H9 (cell line): ENCODE measurements at places on chromosomes 5 and 9.

DNA sequence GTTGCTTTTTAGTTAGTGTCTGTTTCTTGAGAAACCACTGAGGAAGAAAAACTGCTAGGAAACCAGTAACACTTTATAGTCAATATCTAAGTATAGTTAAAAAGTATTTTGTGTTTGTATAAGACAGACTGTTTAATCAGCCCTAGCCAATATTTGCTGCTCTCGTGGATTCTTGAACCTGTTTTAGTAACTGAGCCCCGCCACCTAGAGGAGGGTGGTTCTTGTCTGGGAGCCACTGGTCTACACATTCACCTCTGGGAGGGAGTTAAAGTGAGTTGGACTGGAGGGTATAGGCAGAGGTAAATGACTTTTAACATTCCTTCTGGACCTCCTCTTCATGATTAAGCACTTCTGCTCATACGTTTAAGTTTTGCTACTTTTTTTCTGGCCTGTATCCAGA, 117.2 kb downstream of the SPATA31D1 start:
- no peak for DNase-seq

- DNase-seq: no peak
Measured at GRCh38 chr5:80254767-80255430, 949 bp downstream of the SERINC5 start.

DNA sequence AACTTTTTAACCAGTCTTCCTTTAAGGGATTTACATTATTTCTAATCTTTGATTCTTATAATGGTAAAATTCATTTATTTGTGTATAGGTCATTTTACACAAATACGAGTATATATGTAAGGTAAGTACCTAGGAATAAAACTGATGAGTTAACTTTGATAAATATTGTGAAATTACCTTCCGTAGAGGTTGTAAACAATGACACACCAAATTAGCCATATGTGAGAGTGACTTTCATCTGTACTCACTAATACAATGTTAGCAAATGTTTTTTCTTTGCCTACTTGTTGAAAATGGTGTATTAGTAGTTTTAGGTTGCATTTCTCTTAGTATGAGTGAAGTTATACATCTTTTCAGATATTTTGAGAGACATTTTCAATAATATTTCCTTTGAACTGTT, 42.6 kb upstream of the TSLP start:
- DNase-seq: no peak

DNA sequence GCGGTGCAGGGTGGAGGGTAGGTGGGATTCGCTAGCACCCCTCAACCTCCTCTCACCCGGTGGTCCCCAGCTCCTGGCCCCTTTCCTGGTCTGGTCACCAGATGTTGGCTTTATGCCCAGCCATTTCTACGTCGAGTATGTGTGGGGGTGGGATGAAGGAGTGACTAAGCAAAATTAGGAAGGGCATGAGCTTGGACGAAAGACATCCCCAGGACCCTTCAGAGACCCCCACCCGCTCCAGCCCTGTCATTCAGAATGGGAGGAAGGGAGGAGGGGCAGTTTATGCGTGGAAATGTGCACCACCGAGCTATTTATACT, 742 bp downstream of the BHMT2 start:
- no peak for DNase-seq

DNA sequence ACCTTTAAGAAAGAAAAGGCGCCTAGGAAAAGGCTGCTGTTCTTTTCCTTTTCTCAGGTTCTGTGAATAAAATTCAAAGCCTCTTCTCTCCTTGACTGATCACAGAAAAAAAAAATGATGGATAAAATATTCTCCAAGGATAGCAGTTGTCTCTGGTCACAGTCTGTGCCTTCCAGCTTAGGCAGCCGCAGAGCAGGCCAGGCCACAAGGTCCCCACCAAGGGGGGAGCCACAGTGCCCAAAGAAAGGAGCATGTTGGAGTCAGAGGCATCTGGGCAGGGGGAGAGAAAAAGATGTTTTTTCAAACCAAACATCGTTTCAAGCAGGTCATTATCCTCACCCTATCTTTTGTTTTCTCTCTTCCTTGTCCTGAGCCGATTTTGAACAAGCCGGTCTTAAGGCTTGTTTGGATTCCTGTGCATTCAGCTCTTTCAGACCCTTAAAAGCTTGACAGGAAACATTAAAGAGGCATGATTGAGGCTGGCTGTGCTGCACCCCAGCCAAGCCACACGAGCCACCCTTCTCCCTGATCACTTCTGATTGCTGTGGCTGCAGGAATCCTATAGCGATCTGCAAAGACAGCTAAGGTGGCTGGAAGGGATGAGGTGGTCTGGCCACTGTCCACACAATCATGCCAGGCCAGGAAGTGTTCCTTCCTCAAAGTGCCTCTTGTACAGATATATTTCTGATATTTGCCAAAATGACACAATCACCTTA, 284.6 kb upstream of the TLE4 start:
- DNase-seq: no peak

DNA sequence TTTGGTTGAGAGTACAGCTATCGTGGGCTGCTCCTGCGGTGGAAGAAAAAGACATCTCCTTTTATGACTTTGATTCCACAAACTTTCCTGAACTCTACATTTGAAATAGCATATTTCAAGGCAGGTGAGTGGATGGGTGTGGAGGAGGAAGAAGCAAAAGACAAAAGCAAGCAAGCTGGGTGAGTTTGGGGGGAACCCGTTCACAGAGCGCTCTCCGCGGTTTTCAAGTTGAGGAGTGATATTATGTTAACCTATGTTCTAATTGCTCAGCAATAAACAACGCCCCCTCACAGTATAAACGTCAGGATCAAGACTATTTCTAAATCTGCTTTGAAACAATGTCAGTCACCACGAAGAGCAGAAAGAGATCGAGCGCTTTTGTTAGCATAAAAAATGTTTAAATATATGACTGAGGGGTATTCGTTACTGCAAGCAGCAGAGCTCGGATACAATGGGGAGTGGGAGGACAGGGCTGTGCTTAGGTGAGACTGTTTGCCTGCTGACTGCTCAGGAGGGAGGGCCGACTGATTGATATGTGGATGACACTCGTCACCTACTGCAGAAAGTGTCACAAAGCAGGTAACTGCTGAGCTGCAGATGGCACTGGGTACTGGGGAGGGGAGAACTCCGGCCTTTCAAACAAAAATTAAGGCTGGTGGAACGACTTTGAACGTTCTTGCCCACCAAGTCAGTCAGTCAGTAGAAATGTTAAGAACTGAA, 236.5 kb downstream of the DRD1 start:
- DNase-seq: no peak

DNA sequence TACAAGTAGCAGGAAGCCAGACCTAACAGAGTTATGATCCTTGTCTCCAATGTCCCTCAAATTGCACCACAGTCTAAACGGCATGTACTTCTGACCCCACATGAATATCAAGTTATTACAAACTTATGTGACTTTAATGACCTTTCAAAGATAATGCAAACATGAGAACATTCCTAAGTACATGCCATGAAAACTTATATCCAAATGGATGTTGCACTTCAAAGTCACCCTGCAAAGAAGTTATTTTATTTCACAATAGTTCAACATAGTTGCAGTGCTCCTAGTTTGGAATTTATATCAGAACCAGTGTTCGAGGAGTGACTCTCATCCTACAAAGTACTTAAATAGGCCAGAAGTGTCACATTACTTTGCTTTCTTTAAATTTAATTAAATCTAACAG, 41.2 kb upstream of the ITGA1 start:
- DNase-seq: no peak

GRCh38 chr9:118963674-118964073, 405.6 kb downstream of the BRINP1 start:
- DNase-seq: no peak

- DNase-seq: peak; percentile 29
Measured at GRCh38 chr5:44942524-44943001, 133.8 kb downstream of the MRPS30 start.

DNA sequence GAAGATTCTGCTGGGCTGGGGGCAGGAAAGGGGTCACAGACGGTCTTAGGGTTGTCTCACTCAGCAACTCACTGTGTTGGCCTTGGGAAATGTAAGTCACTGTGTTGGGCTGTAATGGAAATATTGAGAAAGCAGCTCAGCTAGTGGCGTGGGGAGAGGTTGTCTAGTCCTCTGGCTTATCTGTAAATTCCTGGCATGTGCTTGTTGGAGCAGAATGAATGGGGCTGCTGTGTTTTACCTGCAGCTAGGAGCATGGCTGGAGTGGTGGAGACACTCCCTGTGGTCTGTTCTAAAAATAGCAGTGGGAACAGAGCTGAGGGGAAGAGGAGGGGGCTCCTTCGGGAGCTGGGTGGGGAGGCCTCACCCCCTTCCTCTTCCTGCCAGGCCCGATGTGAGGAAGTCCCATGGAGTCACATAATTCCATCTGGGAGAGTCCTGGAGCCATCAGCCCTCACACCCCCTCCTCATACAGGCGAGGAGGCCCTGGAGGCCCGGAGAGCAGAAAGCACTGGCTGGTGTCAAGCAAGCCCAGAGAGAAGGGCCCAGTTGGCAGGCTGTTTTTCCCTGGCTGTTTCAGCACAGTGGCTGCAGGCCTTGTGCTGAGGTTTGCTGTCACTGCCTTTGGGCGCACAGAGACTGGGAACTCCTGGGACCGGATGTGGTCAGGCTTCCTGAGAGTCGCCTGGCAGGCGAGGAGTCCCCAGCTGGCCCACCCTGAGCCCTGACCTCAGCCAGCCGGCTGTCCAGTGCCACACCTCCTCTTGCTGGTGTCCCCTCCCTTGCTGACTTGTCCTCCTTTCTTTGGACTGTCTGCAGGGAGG, 84.9 kb downstream of the RGS3 start:
- no peak for DNase-seq

DNA sequence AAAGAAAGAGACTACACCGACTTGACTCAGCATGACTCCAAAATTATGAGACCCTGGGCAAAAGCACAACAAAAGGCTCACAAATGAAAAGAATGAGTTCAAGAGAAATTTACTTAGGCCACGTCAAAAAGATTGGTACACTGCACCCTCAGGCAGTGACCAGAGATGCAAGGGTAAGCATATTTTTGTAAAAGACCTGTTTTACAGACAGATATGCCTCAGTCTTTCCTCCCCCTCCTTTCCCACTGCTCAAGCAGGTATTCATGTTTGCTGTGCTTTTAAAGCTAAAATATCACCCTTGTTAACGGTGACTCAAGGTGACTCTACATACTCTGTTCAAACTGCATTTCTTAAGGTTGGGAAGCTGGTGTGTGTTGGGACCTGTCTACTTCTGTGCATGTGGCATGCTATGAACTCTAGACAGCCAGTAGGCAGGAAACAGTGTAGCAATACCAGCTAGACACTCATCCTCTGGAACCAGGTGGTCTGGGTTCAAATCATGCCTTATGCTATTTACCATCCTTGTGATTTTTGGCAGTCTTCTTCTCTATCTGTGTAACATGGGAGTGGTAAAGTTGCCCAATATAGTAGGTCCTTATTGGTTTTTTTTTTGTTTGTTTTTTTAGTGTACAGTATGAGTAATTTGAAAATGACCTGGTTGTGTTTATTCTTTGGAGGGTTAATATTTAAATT, 98.7 kb downstream of the TLE4 start:
- no peak for DNase-seq

DNA sequence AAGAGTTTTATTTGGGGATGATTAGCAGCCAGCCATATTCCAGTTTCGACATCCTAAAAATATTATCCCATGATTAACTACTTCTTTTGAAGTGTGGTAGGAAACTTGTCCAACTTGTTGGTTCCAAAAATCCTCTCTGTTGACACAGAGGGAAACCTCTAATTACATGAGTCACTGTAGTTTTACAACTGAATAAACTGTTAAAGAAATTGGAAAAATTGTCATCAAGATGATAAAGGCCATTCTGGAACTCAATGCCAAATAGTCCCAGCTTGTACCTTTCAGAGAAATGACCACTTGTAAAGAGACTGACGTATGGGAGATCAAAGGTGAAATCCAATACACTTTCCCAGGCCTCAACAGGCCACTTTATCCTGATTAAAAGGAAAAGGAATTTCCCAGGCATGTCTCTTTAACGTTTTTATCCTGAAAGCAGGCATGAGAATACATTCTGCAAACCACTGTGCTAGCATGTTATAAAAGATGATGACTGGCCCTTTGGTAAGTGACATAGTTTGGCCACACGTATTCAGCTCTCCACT, 261.6 kb downstream of the GLIS3 start:
- DNase-seq: no peak

DNA sequence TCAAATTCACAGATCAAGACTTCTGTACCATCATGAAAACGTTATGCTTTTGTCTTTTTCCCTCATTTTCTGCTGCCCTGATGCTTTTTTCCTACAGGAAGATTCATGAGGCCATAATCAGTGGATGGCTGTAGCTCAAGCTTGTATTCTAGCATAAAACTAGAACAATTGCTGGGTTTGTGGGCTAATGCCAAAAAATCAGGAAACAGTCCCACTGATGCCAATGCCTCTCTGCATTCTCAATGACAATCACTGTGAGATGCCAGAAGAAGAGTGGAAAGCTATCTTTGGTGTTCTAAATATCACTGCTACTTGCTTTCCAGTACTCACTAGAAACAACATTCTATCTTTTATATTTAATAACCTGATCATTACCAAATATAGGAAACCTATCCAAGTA, 33.3 kb upstream of the FAM170A start:
- no peak for DNase-seq
